ENCODE measurements at places on chromosomes 1 and 21.

DNA sequence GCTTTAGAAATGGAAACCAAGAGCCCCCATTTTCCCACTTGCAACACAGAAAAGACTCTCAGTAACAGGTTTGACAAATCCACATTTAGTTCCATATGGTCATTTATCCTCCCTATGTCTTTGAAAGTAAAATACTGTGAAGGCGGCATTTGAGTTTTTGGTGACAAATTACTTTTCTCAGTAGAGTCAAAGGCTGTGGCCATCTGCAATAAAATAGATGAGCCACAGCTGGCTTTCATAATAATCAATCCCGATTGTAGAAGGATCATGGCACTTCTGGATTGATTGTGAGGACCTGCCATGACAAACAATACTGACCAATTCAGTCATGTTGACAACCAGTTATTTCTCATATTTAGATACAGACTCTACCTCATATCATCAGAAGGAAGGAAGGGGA, 512.0 kb upstream of the ADGRL2 start:
- no peak for DNase-seq

GRCh38 chr1:59295618-59296017, 1.3 kb upstream of the FGGY start:
- no peak for DNase-seq

DNA sequence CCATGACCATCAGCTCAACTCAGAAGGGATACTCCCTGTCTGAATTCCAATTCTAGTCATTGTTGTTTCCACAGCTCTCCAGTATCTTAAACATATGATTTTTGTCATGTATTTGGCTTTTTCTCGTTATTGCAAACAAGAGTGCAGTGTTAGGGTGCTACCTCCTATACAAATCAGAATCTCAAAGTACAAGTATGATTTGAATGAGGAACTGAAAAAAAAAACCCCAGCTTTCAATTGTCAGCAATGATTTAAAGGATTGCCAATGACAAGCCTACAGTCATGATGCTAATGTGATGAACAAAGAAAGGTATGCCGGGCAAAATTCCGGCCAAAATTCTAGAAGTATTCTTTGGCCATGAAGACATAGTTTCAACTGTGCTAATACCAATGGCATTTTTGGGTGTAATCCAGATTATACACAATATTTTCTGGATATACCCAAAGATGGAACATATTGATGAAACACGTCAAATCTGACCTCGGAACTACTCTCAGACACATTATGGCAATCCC, 14.9 kb downstream of the TMEM35B start:
- peak; percentile 45 for DNase-seq

GRCh38 chr1:168585191-168585590, 8.8 kb downstream of the XCL1 start:
- DNase-seq = peak; percentile 38

DNA sequence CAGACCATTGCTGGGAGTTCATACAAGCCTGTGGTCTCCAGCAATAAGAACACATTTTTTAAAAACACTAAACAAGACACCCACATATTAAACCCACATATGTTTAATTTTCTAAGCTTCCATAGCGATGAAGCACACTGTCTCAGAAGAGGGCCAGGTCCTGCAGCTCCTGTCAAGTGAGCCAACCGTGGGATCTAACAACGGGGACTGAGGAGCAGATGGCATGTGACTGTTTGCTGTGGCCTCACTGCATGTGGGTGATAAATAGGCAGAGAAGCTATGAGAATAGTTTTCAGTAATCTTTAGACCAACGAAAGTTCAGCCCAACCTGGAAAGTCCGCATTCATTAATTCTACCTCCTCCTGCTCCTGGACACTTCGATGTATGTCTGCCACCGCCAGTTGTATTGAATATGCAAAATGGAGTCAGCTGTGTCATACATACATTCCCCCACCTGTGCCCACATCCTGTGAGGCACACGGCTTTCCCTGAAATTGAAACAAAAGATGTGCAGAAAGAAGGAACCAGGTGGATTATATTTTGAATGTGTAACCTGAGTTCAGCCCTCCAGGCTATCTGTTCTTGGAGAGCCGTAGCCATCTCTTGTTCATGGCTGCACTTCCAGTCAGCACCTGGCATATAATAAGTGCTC, 88.2 kb downstream of the MIS18A start:
- DNase-seq = no peak

DNA sequence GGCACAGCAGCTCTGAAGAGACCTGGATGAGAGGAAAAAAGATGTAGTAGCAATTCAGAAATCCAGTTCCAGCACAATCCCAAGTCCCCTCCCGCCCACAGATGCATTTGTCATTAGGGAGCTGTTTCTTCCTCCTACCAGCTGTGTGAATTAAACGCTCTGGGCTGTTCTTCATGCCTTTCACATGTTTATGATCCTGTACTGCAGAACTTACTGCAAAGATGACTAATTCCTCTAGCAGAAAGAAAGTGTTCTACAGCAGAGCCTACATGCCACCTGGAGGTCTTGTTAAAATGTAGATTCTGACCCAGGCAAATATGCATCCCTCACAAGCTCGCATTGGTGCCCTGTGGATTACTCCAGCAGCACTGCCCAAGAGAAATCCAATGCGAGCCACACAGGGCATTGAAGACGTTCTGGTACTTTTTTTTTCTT, 6.5 kb downstream of the ENO1 start:
- no peak for DNase-seq

GRCh38 chr1:43298055-43298454, 2.7 kb upstream of the TIE1 start:
- DNase-seq = no peak

DNA sequence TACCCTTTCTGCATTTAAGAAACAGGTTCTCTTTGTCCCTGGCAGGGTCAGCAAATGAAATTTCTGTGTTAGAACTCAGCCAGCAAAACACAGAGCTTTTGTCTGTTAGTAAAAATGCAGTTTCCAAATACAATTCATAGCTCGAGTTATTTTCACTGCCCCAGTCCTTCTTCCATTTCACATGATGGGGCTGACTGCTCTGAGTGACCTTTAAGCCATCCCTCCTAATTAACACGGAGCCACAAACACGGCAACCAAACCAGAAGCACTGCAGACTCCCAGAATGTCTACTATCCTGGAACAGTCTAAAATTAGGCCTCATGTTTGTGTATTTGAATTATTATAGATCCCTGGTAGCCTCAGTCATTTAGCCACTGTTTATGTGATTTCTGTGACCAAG, 99.1 kb upstream of the RGS4 start:
- DNase-seq = no peak

All from fibroblast of upper back skin (primary cell).